ENCODE measurements at places on chromosomes 2 and 18.

DNA sequence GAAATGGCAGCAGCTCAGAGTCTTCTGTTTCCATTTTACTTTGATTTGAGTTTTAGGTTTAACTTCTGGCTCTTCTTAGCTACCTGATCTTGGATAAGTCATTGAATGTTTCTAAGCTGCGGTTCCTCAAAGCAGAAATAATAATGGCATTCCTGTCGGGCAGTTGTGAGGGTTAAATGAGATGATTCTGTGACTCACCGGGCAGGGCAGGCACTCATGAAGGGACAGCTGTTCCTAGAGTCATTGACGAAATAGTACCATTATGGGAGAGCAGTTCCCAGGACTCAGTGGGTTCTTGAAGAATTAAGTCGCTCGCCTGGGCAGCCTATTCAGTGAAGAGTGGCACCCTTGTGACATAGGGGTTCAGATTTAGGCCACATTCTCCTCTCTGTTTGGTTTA lies 10.3 kb downstream of the TRIB2 start:
- no peak for DNase-seq

- DNase-seq = no peak
These were observed 9.8 kb downstream of the ARHGAP25 start for GRCh38 chr2:68744366-68744912.

DNA sequence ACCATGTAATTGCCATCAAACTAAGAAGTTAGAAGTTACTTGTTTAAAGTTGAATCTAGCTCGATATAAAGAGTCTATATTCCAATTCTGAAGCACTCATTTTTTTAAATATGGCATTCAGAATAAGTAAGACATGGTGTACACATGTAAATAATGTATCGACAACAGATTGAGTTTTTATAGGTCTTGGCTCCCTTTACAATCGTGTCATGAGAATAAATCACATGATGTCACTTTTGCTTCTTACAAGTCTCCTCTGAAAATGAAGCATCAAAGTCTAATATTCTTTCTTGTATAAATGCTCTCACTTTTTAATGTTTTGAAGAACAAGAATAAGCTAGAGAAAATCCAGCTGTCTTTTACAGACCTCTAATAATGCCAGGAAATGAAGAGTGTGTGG lies 33.1 kb downstream of the LRP1B start:
- no peak for DNase-seq

- no peak for DNase-seq
These were observed 31.0 kb downstream of the COA5 start for GRCh38 chr2:98577313-98577712.

DNA sequence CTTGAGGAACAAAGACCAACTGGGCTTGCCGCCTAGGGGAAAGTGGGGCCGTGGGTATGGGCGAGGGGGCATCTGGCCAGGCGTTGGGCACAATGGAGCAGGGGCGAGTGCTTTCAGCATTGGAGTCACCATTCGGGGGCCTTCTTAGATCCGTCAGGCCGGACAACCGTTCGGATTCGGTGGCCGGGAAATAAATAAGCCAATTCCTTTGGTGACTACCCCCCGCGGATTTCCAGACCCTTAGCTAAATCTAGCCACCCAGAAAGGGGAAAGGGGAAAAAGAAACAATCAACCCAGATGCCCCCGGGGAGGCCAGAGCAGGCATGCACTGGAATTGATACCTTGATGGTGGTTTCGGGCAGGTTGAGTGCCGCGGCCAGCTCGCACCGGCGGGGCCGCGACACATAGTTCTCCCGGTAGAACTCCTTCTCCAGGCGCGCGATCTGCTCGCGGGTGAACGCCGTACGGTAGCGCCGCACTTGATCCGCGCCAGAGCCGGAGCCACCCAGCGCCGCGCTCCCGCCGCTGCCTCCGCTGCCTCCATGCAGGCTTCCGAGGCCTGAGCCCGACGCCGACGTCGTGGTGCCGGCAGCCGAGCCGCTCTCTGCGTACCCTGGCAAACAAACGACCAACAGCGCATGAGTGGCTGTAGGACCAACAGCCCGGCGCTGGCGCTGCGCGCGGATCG lies 1.8 kb downstream of the EVX2 start:
- DNase-seq = no peak

DNA sequence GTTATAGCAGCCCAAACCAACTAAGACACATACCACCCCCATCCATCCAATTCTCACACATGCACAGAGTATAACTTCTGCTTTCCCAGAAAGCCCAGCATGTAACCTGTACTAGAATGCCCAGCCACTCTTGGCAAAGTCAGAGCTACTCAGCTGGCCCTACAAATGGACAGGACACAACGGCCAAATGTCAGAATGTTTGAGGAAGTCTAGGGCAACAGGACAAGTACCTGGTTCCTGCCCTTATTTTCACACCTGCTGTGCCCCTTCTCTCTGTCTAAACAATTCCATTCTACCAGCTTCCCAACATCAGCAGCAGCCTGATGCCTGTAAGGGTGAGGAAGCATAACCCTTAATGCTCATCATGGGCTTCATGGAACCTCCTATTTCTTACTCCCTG lies 15.1 kb upstream of the BZW1 start:
- no peak for DNase-seq

DNA sequence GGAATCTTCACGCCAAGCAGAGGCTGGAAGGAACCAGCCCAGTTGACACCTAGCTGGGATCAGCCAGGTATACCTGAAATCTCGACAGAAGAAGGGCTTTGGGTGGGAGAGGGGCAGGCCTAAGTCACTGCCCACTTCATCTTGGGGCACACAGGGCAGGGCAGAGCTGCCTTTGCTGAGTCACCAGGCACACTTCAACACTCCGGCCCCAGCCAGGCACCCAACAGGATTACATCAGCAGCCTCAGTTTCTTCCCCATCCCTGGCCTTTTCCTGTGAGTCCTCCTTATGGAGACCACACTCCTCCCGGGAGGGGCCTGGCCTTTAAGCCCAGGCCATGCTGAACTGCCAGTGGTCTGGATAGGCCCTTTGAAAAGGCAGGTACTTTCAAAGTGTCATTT lies 201.7 kb upstream of the HS6ST1 start:
- no peak for DNase-seq

DNA sequence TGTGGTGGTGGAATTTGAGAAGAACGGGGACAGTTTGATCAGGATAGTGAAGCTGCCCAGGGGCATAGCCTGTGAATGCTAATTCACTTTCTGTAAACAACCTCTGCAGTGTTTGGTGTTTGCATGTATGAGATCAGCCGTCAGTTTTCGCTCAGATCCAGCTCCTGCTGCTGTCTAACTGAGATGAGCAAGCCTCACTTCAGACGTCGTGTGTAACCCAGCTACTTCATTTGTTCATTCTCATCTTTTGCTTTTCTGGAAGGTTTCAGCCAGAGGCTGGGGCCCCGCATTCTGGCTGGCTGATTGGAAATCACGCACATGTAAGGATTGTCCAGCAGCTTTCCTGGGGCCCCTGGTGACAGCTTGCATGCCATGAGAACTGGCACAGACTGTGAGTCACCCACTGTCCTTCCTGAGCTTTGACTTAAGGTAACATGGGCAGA lies 48.9 kb downstream of the LDLRAD4 start:
- no peak for DNase-seq

DNA sequence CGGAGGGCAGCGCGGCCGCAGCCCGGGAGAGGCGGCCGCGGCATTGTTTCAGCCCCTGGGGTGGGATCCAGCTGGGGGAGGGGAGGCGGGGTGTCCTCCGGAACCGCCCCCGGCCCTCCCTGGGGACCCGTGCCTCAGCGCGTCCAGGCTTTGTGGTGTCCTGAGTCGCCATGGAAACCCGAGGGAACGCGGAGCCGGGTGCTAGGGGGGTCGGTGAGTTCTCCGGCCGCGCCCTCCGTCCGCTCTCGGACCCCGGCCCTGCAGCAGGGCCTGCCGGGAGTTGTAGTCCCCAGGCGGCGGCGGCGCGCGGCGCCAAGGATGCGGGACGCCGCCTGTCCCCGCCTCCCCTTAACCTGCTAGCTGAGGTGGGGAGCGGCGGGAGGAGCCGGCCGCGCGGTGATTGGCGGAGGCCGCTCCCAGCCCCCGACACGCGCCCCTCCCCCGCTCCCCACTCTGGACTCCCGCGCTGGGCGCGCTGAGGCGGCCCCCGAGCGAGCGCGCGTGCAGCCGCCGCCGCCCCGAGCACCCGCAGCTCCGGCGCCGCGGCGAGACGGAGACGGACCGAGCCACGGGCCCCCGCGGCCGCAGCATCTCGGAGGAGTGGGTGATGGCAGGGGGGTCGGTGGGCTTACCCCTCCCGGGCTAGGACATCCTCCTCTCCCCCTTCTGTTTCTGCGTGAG lies at the start of gene DPYSL5:
DPYSL5 (plus strand) TSS at position 478 of the 681 bp plus-strand sequence. CDS start 50,368 bp downstream, outside the sequence.
- DNase-seq = peak; percentile 72

Measured in head of caudate nucleus (tissue), 42 donors.